CD4-positive, alpha-beta T cell treated with Interleukin-2 at 100 ng/mL for 4 hours (primary cell): ENCODE measurements at places on chromosomes 2 and 18.

DNA sequence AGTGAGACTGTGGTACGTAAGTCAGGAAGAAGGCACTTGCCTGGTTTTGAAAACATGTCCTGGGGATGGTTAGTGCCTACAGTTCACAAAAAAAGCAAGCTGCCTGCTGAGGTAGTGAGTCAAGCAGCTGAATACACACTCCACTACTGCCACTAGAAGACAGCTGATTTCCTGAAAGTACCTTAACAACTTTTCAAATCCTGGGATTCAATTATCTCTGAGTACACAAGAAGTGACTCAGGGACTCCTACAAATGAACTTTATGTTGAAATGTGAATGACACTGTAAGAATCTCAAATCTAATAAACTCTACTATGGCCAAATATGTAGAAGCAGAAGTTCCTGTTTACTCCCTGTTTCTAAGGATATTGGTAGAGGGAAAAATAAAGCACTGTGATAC is 58.0 kb upstream of the ARL5A start:
- DNase-seq, result no peak

- DNase-seq, result no peak
These were observed 91.8 kb upstream of the SKOR2 start for GRCh38 chr18:47343291-47343690.

DNA sequence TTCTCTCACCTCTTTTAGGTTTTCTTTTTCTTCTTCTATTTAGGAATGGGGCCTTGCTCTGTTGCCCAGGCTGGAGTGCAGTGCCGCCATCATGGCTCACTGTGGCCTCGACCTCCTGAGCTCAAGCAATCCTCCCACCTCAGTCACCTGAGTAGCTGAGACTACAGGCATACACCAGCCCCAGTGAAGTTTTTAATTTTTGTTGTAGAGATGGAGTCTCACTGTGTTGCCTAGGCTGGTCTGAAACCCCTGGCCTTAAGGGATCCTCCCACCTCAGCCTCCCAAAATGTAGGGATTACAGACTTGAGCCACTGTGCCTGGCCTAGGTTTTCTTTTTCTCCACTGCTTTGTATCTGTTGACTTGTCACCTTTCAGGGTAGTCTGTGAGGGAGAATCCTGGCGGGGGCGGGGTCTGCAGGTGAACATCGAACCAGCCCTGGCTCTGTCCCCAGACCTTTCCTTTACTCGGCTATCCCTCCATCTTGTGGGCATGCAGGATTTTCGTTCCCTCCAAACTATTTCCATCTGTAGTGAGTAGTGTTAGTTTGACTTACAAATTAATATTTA is 21.7 kb downstream of the NCK2 start:
- no peak for DNase-seq

DNA sequence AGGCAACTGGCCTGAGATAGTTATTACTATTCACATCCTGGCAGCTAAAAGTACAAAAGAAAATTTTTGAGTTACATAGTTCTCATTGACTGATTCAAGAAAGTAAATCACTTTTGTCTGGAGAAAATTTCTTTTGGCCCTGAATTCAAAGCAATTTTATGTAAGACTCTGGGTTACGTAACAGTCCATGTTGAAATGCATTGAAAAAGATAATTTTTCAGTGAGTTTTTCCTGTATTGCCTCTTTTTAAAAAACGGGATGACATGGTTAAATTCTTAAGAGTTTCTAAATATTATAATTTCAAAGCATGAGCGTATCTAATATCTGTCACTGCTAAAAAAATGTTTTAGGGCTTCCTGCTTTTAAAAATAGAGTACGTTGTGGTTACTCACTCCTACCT is 72.7 kb downstream of the ANKRD12 start:
- DNase-seq, result no peak

DNA sequence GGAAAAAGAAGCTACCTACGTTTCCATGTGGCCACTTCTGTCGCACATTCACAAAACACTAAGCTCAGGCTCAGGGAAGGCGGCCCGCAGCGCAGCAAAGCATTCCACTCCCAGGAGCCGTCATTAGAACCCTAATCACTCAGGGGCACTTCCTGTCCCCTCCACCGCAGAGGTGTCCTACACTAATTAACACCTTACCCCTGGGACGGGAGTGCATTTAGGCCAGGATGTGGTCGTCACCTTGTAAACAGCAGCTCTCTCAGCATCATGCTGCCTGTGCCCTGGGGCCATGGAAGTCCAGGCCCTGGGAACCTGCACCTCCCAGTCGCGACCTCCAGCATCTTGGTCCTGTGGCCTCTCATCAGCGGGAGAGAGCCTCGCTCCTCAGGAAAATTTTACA is 359.8 kb upstream of the SALL3 start:
- DNase-seq, result no peak

- DNase-seq, result no peak
These were observed 43.7 kb downstream of the FSHR start for GRCh38 chr2:49110571-49110970.

- no peak for DNase-seq
These were observed 235.0 kb downstream of the GULP1 start for GRCh38 chr2:188526701-188527100.

- no peak for DNase-seq
These were observed 72.8 kb downstream of the AQP4 start for GRCh38 chr18:26792661-26793060.

DNA sequence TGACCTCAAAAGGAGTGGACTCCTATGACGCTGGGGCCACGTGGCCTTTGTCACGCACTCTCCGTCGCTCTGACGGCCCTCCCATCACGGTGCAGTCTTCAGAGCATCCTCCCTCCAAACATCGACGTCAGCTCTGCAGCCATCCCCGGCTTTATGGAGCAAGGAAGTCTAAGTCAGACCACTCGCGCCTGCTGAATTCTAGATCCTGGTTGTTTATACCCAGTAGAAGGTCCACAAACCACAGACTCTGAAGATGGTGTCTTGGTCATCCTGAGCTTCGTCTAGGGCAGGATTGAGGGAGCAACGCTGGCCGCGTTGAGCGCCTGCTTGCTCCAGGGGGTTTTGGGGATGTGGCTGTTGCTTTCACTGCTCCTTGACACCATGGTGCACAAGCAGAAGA is 228.0 kb upstream of the SALL3 start:
- DNase-seq, result no peak

DNA sequence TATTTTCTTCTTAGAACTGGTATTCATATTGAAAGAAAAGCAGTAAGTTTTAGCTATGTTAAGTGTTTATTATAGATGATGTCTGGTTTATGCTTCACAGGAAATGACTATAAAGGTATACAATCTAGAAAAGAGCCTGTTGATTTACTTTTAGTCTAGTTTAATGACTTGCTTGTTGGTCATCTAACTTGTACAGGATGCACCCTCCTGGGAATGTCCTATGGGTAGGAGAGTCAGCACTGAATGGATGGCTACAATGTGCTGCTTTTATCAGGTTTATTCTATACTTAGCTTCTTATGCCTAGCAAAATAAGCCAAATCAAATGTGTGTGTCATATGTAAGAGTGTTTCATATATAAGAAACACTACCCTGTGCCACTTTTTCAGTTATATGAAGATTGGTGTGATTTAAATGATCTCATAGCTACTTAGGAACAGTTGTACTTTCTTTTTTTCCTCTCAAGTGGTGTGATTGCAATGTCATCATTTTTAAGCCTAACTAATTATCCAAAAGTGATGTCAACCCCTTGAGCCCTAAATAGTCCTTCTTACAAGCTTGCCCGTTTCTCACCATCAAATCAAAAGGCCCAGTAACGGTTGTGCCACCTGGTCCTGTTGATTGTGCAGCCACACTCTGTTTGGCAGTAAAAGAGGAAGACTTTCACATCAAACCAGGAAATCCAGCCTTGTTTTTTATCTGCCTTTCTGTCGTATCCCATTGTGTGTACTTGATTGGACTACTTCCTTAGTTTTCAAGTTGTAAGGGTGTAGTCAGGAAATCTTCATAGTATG is 176.0 kb downstream of the DIS3L2 start:
- DNase-seq, result no peak

GRCh38 chr2:138323382-138324067 is 178.0 kb upstream of the SPOPL start:
- no peak for DNase-seq

- DNase-seq, result peak; percentile 13
These were observed 2.4 kb downstream of the PELI1 start for GRCh38 chr2:64141674-64142405.

DNA sequence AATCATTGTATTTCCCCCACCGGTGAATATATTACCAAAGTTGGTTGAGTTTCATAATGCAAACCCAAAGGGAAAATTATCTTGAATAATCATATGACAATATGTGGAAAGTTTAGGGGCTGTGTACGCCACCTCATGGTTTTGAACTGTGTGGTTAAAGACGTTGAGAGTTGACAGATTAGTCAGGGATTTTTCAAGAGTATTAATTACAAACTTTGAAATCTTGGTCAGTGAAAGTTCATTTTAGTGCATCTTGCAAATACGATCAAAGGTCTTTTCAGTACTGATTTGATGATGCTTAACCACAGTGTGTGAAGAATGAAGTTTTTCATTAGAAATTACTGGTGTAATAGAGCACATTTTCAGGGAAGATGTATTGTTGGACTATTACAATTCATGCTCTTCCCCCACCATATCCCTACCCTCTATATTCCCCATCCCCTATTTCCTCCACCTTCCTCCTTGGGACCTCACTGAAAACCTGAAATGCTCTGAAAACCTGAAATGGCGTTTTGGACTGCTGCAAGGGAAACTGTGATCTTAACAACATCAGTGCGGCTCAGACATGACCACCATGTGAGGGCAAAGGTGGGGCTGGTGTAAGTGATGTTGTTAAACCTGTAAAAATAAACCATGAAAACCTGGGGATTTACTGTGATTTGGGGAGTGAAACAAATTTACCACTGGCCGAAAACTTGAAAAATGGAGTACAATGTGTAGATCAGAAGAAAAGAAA is 4.5 kb upstream of the BCL2L11 start:
- DNase-seq, result peak; percentile 11
